ENCODE measurements at places on chromosomes 5 and 9.

GRCh38 chr5:148290271-148291195 lies 21.7 kb upstream of the SPINK7 start:
- no peak for DNase-seq

DNA sequence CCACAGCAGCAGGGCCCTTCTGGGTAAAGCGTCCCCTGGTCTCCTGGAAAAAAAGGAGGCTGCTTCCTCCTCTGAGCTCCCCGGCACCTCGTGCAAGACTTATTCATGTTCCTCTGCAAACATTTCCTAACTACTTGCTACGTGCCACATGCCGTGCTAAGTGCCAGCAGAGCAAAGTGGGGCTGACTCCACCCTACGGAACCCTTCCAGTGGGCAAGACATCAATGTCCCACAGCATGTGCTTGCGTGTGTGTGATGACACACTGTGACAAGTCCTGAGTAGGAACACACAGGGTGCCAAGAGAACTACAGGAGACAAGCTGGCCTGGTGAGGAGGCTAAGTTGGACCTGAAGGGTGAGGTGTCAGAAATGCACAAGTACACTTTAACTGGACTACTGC lies 57.4 kb downstream of the SEMA4D start:
- DNase-seq: no peak

GRCh38 chr9:137411260-137411644 lies 11.7 kb downstream of the EXD3 start:
- DNase-seq: no peak

DNA sequence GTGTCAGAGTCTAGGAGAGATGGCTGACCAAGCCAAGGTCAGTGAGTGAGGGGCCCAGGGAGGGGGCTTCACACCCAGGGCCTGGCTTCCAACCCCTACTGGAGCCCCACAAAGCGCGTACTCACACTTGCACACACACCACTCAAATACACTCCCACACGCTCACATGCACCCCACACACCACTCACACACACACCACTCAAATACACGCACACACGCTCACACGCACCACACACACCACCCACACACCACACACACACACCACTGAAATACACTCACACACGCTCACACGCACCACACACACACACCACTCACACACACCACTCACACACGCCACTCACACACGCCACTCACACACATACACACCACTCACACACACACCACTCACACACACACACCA lies 5.7 kb upstream of the ASB6 start:
- DNase-seq: no peak

DNA sequence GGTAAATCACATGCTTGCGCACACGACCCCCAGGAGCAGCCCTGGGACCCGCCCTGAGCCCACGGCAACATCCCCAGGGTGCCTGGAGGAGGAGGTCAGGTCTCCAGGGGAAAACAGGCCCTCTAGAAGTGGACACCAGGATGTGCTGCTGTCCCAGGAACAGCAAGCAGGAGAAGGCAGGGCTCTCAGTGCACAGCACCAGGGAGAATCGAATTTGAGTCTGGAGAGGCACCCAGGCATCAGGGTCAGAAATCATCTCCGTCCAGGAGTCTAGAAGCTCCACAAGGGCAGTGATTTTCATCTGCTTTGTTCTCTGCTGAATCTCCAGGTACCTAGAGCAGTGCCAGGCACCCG lies 93.6 kb downstream of the PAX5 start:
- DNase-seq: no peak

DNA sequence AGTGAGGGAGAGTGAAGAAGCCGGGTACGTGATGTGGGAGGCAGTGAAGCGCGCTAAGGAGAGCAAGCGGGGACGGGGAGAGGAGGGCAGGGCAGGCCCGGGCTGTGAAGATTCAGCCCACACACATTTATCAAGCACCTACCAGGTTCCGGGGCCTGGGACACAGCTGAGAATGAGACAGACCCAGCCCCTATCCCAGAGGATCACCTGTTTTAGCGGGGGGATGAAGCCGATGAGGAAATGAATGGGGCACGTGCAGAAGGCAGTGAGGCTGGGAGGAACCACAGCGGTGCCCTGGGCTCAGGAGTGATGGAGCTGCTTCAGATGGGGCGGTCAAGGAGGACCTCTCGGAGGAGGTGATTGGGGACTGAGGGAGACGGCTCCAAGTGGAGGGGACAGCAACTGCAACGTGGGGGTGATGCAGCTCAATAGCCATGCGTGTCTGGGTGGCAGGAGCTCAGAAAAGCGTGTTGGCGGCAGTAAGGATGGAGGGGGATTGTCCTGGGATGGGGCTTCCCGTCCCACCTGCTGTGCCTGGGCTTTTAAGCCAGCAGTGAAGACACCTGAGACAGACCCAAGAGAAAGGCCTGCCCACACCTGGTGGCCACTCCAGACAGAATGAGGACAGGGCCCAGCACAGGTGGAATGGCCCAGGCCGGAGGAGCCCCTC lies 77.5 kb upstream of the UNC5A start:
- DNase-seq: no peak

DNA sequence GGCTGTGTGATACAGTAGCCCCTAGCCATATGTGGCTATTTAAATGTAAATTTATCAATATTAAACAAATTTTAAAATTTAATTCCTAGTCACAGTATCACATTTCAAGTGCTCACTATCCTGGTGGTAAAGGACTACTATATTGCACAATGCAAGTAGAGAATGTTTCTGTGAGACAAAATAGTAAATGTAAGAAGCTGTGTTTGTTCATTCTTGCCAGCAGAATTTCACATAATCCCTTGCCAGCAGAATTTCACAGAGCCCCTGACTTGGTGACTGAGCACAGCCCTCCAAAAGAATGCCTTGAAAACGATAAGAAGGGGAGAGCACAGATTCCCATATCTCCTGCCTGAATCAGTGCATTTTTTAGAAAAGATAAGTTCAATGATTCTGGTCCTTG lies 75.9 kb upstream of the SELENOP start:
- no peak for DNase-seq

GRCh38 chr9:130662099-130662969 lies 2.1 kb upstream of the PRDM12 start:
- DNase-seq: no peak

GRCh38 chr9:18601956-18602355 lies 128.0 kb downstream of the ADAMTSL1 start:
- no peak for DNase-seq

GRCh38 chr9:113807173-113808061 lies 68.7 kb upstream of the ZNF618 start:
- peak; percentile 15 for DNase-seq

DNA sequence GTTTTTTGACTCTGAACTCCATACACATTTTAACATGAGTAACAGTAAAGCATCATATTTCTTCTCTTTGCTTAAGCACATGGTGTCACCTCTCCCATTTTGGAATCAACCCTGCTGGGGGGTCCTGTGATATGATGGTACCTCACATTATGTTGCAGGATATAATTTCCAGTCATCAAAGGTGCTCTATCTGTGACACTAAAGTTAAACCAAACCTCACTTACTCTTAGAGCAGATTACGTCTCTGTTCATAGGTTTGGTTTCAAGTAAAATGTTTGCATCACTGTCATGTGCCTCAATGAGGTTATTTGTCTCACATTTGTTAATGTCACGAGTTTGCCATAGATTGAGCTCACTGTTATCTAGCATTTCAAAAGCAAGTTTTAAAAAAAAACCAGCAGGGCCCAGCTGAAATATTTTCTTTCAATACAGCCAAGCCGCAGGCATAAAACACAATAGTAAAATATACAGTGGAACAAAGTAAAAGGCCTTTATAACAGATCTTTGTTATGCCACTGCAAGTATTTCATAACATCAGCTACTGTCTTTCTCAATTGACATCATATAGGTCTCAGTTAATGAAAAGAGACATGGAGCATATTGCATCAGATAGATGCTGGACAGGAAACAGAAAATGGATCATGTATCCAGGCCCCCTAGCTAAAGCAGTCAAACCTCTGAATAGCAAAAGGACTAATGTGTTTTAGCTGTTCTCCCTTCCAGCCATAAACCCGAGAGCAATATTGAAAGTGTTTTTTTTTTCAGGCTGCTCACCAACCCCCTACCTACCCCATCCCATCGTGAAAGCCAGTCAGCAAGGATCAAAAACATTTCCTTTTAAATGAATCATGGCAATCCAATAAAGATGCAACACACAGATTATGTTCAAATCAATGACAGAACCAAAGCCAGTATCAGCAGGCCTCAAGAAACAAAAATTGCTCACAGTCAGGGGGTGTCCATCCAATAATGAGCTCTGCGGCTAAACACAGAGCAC lies 182.1 kb upstream of the ITGA1 start:
- DNase-seq: no peak

GRCh38 chr5:111511831-111512374 lies 432 bp downstream of the STARD4 start:
- peak; percentile 13 for DNase-seq

DNA sequence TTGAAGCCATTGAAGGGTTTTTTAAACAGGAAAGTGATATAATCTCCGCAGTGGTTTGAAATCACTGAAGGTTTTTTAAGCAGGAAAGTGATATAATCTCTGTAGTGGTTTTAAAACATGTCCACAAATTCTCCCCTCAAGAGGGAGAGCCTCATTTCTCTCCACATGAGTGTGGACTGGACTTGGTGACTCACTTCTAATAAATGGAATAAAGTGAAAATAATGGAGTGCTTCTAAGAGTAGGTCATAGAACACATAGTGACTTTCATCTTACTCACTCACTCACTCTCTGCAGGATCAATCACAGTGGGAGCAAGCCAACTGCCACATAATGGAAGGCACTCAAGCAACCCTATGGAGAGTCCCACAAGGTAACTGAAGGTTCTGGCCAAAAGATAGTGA lies 12.0 kb downstream of the CTNNAL1 start:
- DNase-seq: no peak
